Hematopoietic multipotent progenitor cell treated with erythropoietin and hydrocortisone succinate and interleukin-3 and kit ligand, for 6 days (in vitro differentiated cells): ENCODE measurements at places on chromosomes 6 and 20.

DNA sequence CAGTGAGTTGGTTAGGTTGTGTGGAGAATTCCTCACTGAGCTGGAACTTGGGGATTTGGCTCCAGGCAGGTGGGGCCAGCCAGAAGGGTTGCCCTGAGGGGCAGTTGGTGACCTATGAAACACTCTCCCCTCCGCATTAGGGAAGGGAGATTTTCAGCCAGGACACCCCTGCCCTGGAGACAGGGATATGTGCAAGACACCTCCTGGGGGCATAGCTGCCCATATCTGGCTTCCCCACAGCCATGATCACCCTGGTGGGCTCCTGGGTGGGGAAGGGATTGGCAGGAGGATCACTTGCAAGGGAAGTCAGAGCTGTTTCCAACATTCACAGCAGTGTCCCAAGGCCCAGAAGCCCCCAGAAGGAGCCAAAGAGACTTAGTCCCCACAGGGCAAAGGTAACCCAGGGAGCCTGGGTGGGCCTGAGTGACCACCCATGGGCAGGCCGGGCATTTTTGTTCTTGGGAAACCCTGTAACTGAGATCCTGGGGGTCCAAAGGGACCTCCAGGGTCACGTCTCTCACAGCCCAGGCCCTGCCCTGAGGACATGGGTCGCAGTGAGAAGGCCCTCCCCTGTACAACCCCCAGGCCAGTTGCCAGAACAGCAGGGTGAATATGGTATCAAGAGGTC, 145.8 kb downstream of the MRPL14 start:
- no peak for DNase-seq

- DNase-seq: no peak
Measured at GRCh38 chr20:50005471-50005981, 22.7 kb downstream of the SNAI1 start.

- peak; percentile 51 for DNase-seq
Measured at GRCh38 chr6:26267083-26267589, 97.9 kb upstream of the BTN3A2 start.

DNA sequence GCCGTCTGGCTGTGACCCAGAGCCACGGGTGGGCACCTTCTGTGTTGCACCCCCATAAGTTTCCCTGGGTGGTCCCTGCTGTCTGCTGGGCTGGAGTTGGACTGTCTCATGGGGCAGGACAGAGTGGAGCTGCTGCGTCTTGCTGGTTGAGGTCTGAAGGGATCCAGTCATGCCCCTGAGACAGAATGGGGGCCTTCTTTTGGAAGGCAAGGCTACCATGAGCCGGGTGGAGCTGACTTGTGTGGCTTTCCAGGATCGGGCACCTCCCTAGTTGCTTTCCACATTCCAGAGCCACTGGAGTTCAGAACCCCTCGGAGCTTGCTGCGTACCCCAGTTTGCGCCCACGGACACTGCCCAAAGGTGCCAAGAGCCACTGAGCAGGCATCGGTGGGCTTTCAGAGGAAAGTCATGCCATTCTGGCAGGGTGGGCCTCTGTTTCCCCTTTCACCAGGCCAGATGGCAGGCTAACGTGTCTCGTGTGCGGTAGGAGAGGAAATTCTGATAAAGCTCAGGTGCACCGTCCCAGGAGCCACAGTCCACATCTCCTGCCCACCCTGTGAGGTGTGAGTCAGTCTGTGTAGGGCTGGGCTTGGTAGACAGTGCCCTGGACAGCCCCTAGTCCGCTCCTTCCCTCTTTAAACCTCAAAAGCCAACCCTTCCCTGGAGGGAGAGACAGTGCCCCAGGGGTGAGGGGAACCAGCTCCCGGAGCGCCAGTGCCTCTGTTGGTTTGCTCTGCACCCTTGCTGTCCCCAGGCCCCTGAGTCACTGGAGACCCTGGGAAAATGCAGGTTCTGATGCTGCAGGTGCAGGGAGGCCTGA, 125.3 kb downstream of the SYCP2 start:
- DNase-seq: no peak

GRCh38 chr6:158969148-158969547, 30.9 kb downstream of the RSPH3 start:
- DNase-seq: no peak

GRCh38 chr6:10406556-10406955, 8.3 kb downstream of the TFAP2A start:
- DNase-seq: no peak

- DNase-seq: no peak
Measured at GRCh38 chr20:47143657-47144056, 212.8 kb downstream of the ZMYND8 start.

GRCh38 chr6:169542491-169542890, 159.3 kb downstream of the WDR27 start:
- no peak for DNase-seq

DNA sequence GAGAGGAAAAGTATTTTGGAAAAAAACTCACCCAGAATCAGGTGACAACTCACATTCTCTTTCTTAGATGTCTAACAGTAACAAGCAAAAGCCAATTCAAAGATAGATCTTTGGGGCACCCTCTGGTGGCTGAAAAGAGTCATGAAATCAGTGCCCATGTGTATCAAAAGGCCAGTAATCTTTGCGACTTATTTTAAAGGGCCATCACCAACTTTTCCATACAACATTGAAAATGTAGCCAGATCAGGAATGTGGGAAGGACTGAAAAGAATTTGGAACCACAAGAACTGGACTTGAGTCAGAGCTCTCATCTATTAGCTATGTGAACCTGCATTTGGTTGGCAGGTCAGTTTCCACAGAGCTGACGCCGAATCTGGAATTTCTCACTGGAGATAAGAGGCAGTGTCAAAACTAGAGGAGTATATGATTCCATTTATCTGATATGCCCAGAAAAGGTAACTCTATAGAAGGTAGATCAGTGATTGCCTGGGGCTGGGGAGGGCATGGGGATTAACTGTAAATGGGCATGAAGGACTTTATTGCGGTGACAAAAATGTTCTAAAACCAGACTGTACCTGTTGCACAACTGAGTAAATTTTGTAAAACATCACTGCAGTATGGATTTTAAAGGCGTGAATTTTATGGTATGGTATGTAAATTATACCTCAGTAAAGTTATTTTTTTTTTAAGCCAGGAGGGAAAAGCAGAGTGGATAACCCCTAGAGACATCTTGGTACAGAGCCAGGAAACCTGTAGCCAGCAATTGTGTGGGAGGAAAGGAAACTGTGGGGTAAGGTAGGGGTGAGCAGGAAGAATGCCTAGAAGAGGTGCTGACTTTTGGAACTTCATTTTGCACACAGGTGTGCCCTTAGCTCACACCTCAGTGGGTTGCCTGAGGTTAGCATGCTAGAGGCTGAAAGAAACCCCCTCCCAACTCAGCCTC, 117.1 kb upstream of the ASF1A start:
- DNase-seq: peak; percentile 82

GRCh38 chr20:4275581-4276088, 260.3 kb upstream of the RNF24 start:
- DNase-seq: no peak
